HTR-8/SVneo (cell line): ENCODE measurements at places on chromosomes 6 and 20.
A peak's percentile ranks its signal among the peaks of the same experiment; 100 is the strongest.

DNA sequence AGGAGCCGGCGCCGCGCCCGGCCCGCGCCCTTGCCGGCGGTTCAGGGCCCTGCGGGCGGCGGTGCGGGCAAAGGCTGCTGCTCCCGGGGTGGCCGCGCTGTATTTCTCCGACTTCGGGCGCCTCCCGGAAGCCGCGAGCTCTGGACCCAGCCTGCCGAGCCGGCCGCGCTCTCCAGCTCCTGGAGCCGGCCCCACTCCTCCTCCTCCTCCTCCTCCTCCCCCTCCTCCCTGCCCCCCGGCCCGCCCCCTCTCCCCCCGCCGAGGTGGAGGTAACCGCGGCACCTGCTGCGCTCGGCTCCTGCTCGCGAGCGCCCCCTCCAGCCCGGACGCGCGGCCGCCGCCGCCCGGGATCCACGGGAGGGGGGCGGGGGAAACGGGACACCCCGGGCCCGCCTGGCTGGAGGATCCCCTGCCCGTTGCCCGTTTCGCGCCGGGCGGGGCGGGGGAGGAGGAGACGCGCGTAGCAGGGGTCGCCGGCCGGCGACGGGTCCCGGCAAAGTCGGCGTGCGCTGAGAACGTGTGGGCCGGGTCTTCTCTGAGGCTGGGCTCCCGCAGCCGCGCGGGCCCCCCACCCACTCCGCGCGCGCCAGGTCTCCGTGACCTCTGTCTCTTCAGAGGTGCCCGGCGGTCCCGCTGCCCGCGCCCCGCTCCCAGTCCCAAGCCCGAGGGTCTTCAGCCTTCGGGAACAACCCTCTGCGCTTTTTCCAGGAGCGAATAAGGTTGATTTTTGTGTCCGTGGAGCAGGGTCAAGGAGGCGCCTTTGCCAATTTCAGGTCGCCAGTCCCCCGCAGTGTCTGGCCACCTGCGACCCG lies at the start of gene SLC22A23:
TSS of gene SLC22A23 (minus strand) at position 153 of the 812 bp plus-strand sequence. CDS start 491 bp downstream, outside the sequence.
- DNase-seq = peak; percentile 82

DNA sequence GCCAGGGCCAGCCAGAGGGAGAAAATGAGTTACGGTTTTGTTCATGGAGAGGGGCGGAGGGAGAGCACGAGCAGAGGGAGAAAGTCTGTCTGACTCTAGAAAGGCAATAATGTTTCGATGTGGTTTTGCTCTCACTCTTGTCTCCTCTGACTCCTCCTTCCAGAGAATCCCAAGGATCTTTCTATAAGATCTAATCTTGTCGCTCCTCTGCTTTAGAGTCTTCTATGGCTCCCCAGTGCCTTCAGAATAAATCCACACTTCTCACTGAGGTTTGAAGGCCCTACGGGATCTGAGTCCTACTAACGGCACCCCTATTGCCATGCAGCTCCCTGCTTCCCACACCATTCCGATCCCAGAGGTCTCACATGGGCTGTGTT lies 66.8 kb downstream of the KCNB1 start:
- DNase-seq = no peak

DNA sequence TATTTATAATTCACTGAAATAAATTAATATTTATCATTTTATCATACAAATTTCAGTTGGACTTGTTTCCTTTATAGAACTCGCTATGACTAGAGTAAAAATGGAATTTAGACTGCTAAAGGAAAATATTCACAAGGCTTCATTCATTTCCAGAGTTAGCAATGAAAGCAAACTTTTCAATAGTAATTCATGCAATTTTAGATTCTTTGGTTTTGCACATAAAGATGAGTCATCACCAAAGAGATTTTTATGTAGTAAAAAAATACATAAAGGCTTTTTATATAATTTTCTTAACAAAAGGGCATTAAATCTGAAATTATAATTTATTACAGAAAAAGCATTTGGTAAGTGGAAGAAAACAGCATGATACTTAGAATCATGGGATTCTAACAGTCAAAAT lies 37.2 kb upstream of the STXBP5 start:
- no peak for DNase-seq

GRCh38 chr6:8619853-8620252 lies 184.5 kb upstream of the SLC35B3 start:
- no peak for DNase-seq

GRCh38 chr6:88263591-88263990 lies 97.4 kb upstream of the CNR1 start:
- DNase-seq = no peak

DNA sequence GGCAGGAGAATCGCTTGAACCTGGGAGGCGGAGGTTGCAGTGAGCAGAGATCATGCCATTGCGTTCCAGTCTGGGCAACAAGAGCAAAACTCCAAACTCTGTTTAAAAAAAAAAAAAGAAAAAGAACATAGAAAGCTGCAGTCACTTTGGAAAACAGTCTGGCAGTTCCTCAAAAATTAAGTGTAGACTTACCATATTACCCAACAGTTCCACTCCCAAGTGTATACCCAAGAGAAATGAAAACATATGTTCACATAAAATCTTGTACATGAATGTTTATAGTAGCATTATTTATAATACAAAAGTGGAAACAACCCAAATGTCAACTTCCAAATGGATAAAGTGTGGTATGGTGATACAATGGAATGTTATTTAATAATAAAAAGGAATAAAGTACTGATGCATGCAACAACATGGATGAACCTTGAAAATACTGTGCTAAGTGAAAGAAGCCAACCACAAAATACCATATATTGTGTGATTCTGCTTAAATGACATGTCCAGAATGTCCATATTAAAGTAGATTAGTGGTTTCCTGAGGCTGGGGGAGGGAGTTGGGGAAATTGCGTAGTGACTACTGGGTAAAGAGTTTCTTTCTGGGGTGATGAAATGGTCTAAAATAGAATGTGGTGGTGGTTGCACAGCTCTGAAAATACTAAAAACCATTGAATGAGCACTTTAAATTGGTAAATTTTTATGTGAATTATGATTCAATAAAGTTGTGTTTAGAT lies 62.9 kb downstream of the SUN5 start:
- no peak for DNase-seq

DNA sequence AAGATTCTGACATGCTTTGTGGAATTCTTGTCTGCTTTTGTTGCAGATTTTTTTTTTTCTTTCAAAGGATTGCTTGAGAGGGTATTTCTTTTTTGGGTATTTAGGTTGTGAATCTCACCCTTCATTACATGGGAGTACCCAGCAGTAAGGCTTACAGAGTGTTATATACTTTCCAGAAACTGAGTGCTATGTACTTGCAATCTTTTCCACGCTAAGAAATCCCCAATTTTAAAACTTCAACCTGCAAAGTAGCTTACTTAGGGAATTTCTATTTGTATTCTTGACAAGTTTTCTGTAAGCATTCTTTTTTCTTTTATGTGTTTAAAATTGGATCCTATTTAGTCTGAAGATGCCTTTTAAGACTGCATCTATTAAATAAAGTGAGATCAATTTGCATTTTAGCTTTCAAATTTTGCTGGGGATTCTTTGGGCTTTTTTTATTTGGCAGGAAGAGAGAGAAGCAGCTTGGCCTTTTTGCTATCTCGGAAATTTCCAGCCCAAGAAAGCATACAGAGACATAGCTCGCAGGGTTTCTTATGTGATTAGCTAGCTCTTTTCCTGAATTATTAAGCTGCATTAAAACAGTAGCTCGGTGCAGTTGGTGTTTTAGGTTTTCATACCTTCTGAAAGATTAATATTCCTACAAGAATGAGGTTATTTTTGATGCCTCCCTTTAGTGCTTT lies 42.6 kb downstream of the KCNS1 start:
- DNase-seq = no peak

DNA sequence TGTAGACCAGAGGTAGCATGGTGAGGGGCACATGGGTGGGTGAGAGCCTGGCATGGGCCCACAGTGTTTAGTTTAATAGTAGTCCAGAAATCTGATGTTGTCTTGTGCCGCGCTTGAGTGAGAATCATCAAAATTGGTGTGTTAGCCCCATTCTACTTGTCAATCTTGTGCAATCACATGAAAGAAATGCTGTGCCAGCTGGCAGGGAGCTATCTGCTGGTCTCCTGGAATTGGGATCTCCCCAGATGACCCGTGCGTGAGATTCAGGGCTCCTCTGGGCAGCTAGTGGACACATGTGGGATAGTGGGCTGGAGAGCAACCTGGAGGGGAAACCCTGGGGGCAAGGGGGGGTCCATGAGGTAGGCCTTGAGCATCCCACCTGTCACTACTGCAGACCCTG lies 43.5 kb upstream of the ZFP64 start:
- DNase-seq = no peak

- DNase-seq = no peak
These were observed 18.3 kb downstream of the PDE10A start for GRCh38 chr6:165644586-165645266.

DNA sequence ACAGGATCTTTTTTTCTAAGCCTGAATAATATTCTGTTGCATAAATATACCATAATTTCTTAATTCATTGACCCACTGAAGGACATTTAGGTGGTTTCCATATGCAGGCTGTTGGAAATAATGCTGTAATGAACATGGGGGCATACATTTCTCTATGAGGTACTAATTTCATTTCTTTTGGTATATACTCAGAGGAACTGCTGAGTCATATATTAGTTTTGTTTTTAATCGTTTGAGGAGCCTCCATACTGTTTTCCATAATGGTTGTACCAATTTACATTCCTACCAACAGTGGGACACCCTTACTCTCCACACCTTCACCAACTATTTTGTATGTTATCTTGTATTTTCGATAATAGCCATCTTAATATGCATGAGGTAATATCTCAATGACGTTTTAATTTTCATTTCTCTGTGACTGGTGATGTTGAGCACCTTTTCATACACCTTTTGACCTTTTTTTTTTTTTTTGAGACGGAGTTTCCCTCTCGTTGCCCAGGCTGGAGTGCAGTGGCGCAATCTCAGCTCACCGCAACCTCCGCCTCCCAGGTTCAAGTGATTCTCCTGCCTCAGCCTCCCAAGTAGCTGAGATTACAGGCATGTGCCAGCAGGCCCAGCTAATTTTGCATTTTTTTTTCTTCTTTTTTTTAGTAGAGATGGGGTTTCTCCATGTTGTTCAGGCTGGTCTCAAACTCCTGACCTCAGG lies 187.4 kb downstream of the RNGTT start:
- no peak for DNase-seq

- DNase-seq = no peak
These were observed 58.1 kb downstream of the C6orf58 start for GRCh38 chr6:127635091-127635490.

GRCh38 chr6:106466211-106466610 lies 105.7 kb downstream of the CRYBG1 start:
- no peak for DNase-seq

GRCh38 chr6:43045371-43045930 lies 8.2 kb downstream of the CUL7 start:
- no peak for DNase-seq

DNA sequence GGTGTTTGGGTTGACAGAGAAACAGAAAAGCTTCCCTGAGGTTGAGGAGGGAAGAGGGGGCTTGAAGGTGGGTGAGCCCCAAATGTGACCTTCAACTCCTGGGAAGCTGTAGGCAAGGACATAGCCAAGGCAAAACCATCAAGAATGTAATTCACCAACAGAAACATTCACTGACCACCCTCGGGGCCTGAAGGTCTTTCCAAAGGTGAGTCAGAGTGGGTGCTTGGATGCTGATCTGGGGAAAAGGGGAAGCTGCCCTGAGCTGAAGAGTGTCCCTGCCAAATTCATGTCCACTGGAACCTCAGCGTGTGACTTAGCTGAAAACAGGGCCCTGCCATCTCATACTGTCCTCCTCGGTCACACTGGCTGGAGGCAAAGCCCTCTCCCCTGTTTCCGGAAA lies 234.2 kb upstream of the SULF2 start:
- DNase-seq = no peak

GRCh38 chr20:56360908-56361205 lies 2.1 kb downstream of the FAM210B start:
- no peak for DNase-seq

DNA sequence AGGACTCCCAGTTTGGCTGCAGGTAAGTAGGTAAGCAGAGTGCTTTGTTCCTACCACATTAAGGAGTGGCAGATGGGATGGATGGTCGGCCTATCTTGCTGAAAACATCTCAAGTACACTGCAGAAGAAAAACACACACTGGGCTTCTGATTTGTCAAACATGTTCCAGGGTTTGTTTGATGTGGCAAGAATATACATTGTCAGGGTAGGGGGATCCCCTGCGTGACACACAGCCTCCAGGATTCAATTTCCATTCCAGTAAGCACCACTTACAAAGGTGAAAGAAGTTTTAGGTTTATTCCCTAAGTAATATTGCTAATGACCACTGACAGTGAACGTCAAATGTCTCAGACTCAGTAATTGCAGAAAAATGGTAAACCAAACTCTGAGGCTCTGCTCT lies 26.0 kb upstream of the KIF16B start:
- DNase-seq = no peak

DNA sequence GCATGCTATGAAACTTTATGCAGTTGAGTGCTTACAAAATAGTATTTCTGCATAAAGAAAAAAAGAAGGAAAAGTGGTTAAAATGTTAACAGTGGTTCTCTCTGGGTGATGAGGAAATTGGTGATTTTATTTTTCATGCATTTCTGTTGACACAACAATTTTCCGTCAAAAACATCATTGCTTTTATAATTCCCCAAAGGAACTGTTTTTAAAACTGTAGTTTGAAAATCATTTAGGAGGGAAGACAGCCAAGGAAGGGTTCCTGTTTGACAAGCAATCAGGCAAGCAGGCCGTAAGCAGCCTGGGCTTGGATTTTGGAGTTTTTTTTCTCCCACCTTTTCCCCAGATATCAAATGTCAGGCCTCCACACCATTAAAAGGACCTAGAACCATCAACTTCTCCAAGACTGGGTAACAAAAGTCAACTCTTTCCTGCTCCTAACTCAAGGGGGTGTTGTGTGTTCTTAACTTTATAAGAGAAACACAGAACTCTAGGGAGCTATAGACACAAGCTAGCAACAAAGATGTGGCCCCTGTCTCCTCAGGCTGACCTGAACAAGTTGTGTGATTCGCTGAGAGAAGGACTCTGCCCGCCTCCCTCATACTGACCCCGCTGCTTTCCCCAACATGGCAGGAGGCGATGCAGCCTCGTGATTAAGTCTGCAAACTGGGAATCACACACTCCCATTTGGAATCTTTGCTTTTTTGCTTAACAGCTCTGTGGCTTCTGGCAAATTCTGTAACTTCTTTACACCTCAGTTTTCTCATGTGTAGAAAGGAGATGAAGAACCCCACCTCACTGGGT lies 146.6 kb downstream of the BCAS1 start:
- DNase-seq = no peak

DNA sequence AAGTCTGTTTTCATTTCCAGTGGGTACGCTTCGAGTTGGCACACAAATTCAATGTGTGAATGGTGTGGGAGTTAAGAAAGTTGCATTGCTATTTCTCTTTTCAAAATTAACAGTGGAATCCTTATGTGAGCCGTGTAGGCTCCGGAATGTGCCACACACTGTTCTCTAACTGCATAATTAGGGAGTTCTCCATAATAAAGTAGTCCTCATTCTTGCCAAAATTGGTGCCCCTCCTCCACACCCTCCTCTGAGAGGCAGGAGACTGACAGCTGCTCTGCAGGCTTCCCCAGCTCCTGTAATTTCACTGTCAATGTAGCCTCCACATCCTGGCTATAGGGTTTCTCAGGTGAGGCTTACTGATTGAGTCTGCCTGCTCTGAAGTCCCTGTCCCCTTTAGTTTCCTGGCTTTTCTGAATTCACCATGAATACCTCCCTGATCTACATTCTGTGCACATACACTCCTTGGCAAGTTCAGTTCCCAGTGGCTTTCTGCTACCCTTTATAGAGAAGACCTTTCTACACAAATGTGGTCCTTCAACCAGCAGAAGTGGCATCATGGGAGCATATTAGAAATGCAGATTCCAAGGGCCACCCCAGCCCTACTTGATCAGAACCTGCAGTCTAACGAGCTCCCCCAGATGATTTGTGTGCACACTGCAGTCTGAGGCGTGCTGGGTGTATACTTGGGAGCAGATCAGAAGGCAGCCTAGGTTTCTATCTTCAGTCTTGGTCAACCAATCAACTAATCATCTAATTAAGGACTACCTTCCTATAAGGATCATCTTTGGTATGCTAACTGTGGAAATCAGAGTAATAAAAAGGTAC lies 19.9 kb upstream of the CCN6 start:
- no peak for DNase-seq
